Stimulated activated CD8-positive, alpha-beta memory T cell treated with anti-CD3 and anti-CD28 coated beads, Interleukin-4, amount 100 ng/mL, for 24 hours (primary cell): ENCODE measurements at places on chromosomes 11 and 22.

DNA sequence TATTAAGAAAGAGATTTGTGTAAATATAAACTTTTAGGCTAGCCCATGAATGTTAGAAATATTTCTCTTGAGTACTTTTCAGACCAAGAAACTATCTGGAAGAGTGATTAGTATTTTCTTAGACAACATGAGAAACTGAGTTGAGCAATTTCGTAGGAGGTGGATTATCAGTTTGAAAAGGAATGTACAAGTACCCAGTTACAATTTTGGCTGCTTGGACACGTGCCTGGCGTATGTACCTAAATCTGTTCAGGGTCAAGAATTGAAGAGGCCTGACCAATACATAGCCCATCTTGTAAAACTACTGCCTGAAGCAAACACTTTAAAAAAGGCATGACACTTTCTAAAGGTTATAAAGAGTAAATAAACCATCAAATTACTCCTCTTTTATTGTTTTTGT, 71.1 kb downstream of the CCDC73 start:
- no peak for DNase-seq

DNA sequence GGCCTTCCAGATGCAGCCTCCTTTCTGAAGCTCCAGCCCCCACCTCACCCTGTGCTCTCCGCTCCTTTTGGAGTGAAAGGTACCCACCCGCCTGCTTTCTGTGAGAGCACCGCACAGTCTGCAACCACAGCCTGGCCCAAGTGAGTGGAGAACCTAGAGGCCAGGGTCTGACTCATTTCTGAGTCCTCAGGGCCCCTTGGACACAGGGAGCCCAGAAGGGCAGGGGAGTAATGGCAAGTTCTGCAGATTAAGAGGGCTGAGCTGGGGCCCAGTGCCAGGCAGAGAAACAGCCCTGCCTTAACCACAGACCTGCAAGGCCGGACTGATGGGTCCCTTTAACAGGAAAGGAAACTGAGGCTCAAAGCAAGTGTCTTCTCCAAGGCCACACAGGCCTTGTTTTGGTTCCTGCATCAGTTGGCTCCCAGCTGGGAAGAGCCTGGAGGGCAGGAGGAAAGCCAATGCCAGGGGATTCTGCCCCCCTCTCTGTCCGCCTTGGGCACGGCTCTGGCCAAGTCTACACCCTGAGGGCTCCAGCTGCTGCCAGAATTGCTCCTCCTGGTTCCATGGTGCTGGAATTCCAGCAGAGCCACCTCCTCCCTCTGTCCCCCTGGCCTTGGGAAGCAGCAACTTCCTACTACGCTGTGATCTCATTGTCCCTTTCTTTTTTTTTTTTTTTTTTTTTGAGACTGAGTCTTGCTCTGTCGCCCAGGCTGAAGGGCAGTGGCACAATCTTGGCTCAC, 55.1 kb downstream of the CYTH4 start:
- DNase-seq = no peak

GRCh38 chr22:24496661-24497060, 1.5 kb downstream of the UPB1 start:
- no peak for DNase-seq

- DNase-seq = no peak
Measured at GRCh38 chr11:34599406-34599945, 21.4 kb upstream of the EHF start.

- DNase-seq = no peak
Measured at GRCh38 chr11:64996710-64997380, at the start of gene BATF2. Gene BATF2, minus strand, starts transcription at chr11:64996971. Its CDS starts 57 bp downstream, at chr11:64996914.

DNA sequence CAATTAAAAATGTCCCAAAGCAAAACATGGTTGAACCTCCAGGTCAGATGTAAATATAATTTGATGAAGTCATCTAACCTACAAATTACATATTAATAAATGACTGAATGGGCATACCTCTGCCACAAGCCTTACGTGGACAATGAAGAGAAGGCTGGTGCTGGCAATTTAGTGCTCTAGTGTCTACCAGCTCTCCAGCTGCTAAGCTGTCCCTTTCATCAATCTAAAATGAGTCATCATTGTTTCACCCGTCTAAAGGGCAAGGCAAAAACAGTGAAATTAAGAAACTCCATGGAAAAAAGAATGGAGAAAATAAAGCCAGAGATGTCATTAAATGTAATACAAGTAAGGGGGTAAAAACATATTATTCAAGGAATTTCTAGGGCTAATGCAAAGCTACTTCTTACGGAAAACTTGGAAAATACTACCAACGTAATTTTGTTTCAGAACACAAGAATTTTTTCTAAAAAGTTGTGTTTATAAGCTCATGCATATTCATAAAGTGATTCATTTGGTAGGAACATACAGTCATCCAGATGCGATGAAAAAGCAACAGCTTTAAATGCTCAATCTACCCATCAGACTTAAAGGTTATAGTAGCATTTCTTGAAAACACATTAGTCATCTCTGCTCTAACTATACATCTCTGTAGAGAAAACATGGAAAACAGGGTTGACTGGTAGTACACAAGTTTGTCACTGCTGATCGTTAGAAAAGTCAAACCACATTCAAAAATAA, 71.5 kb downstream of the SIK3 start:
- no peak for DNase-seq
